ENCODE measurements at places on chromosomes 1 and 21.

DNA sequence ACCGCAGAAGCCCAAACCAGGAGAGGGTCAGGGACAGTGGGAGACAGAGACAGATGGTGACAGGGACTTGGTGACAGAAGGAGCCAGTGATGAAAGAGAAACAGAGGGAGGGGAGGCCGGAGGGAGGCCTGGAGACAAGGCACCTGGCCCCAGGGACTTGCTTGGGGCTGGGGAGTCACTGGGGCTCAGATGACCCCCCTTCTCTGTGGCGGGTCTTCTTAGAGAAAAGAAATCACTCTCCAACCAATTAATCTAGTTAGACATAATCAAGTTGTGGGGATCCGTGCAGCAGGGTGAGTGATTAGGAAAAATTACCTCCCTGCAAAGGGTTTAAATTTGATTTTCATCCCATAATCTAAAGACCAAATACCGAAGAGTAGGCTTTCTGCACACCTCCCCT lies 519.8 kb downstream of the PTPRU start:
- no peak for DNase-seq

- peak; percentile 44 for DNase-seq
These were observed 935 bp downstream of the KCNK2 start for GRCh38 chr1:215083383-215083961.

GRCh38 chr1:243638186-243638585 lies 211.9 kb downstream of the AKT3 start:
- no peak for DNase-seq

DNA sequence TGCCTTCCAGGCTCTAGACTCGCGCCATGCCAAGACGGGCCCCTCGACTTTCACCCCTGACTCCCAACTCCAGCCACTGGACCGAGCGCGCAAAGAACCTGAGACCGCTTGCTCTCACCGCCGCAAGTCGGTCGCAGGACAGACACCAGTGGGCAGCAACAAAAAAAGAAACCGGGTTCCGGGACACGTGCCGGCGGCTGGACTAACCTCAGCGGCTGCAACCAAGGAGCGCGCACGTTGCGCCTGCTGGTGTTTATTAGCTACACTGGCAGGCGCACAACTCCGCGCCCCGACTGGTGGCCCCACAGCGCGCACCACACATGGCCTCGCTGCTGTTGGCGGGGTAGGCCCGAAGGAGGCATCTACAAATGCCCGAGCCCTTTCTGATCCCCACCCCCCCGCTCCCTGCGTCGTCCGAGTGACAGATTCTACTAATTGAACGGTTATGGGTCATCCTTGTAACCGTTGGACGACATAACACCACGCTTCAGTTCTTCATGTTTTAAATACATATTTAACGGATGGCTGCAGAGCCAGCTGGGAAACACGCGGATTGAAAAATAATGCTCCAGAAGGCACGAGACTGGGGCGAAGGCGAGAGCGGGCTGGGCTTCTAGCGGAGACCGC lies 2.0 kb upstream of the OLIG2 start:
- no peak for DNase-seq

DNA sequence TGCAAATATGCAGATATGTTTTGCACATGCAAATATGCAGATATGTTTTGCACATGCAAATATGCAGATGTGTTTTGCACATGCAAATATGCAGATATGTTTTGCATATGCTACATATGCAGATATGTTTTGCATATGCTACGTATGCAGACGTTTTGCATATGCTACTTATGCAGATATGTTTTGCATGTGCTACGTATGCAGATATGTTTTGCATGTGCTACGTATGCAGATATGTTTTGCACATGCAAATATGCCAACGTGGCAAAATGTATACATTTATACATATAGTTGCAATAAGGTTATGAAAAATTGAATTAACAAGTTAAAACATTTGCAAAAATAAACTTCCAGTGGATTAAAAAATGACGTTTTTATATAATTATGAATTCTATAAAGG lies 30.8 kb upstream of the TP53BP2 start:
- DNase-seq, result no peak

DNA sequence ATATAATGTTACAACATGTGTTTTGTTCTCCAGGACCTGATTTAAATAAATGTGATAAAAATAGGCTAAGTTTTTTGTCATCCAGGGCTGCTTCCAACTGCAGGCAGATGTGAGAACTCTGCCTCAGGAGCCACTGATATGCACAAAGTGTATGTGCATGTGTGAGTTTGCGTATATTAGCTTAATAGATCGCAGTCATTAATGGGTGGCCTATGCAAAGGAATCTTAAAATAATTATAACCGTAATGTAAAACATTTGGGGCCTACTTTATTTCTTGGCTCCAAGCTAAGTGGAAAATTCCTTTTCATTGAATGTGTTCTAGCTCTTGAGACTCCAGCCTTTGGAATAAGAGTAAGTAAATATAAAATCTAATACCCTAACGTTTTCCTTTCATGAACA lies 16.8 kb downstream of the DHX9 start:
- DNase-seq, result no peak

DNA sequence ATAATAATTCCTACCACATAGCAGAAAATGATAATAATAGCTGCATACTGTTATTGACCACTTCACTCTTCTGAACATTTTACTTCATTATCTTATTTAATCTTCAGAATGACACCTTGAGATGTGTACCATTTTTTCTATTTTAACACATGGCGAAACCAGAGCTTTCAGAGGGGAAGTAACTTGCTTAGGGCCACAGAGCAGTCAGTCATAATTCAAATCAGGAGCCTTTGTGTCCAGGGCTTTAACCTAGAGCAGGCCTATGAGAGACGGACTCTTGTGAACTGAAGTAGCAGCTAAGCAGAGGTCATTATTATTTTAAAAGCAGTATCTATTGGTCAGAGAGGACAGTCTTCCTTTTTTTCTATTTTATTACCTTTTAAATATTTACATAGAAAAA lies 114.0 kb downstream of the ROR1 start:
- no peak for DNase-seq

DNA sequence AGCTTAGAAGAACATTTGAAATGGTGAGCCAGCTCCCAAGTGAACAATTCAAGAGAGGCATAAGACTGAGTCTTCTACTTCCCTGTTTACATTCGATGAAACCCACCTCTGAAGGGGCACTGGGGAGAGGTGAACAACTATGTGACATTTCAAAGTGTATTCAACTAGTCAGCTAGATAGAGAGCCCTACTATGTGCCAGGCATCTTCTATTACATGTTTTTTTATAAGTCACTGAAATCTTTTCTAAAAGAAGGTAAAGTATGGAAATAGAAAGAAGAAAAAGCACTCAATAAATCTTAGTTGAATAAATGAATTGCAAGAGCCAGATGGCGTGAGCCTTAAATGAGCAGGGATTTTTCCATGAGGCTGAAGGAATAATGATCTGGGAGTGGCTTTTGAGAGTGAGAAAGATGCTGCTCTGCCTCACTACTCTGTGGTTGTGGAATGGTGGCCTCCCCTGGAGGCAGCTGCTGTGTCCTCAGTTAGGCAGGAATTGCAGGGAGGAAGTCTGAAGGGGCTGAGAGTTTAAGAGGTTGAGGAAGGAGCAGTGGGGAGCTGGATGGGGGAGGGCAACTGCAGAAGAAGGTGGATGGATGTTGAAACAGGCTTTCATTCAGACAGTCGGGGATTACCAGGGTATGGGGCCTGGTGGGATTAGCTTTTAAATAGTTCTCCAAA lies 10.4 kb upstream of the PTPRF start:
- no peak for DNase-seq

- peak; percentile 44 for DNase-seq
These were observed 5.3 kb downstream of the ADIPOR1 start for GRCh38 chr1:202952818-202953217.

- no peak for DNase-seq
These were observed 134.1 kb upstream of the ETV3 start for GRCh38 chr1:157272264-157272663.

DNA sequence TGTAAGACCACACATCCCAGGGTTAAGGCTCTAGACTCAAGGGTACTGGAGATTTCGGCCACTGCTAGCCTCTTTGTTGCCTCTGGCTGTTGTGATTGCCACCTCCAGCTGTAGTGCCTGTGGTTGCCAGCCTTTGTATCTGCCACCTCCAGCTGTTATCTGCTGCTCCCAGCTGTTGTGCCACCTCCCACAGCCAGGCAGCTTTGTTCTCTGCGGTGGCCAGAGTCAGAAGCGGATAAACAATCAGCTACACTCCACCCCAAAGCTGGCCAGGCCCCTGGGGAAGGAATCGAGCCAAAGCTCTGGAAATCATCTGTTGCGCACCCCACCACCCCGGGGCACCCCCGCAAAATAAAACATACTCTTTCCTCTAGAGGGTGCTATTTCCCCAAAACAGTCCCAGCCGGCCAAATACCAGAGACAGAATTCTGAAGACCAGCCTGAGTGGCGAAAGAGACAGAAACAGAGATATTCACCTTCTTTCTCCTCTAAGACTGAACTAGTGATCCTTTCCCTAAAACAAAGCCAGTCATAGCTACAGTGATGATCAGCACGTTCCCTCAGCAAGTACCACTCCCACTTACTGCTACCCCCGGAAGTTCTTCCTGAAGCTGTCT lies 14.8 kb upstream of the PIGM start:
- DNase-seq, result peak; percentile 60

- DNase-seq, result no peak
These were observed 71.3 kb downstream of the AHCTF1 start for GRCh38 chr1:246860401-246860800.

DNA sequence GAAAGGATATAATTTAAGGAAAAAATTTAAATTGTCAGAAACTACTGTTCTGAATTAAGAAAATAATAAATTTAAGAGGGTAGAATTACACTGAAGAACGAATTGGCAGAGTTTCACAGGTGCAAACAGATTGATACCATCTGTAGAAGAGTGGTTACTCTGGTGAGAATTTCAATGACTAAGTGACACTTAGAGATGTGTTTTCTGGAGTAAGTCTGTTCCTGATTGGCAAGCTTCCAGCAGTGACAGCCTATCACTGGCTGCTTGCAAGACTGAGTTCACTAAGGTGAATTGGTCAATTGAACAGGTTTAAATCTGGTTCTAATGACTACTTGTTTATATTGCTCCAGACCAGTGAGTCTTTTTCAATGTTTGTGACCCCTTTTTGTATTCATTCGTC lies 838.2 kb upstream of the RGS18 start:
- peak; percentile 1 for DNase-seq

Data from RPMI7951 (cell line).